ENCODE measurements at places on chromosomes 16 and 17.

DNA sequence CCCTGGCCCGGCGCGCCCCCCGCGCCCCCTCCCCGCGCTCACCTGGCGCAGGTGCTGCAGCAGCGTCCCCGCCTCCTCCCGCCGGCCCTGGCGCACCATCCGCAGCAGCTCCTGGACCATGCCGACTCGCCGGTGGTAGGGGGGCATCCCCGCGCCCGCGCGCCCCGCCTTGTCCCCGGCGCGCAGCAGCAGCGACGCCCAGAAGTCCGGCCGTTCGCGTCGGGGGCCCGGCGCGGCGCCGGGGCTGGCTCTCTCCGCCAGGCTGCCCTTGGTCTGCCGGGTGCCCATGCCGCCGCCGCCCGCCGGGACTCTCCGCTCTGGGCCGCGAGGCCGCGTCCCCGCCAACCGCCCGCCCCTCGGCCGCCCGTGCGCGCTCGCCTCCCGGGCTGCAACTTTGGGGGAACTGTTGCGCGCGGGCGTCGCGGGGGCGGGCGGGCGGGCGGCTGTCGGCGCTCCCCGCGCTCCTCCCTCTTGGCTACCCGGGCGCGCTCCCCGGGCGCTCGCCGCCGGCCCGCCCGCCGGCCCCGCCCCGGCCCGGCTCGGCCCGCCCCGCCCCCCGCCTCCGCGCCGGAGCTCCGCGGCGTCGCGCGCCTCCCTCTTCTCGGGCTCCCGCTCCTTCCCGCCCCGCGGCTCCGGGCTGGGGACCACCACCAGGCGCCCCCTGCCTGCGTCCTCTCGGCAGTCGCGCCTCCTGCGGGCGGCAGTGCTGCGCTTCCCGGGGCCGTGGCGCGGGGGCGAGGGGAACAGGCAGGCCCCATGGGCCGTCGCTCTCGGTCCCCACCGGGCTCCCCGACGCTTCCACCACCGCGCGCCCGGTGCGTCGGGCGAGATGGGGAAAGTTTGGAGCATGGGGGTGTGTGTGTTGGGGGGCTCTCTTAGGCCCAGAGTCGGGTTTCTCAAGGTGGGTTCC lies at the start of gene LRRC75A:
Gene LRRC75A, minus strand, starts transcription at position 491 of the 910 bp plus-strand sequence. Its CDS starts 203 bp downstream, at position 288.
- peak; percentile 44 for DNase-seq

DNA sequence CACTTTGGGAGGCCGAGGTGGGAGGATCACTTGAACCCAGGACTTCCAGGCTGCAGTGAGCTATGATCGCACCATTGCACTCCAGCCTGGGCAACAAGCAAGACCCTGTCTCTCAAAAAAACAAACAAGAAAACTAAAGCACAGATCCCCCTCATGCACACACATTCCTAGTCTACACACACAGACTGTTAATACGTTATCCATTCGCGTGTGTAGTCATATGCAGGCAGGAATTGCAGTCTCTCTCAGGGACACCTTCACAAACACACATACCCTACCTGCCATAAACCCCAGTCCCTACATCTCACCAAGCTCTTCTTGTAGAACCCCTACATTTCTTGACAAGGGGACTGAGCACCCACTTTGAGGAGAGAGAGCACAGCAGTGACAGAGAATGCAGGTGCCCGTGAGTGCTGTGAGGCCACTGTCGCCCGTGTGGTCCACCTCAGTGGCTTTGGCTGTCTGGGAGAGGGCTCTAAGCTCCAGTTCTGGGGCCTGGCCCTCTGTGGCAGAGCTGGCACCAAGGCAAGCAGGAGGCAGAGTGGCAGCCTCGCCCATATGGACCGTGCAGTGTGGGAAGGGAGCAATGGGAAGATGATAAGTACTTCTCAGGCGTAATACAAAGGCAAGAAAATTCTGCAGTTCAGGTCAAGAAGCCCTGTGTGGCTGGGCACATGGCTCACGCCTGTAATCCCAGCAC lies 59.0 kb upstream of the RPH3AL start:
- DNase-seq, result no peak

- DNase-seq, result peak; percentile 64
Observed at GRCh38 chr17:82551779-82552457, 32.4 kb downstream of the FOXK2 start.

- no peak for DNase-seq
Observed at GRCh38 chr16:88519240-88519639, 51.0 kb upstream of the ZC3H18 start.

DNA sequence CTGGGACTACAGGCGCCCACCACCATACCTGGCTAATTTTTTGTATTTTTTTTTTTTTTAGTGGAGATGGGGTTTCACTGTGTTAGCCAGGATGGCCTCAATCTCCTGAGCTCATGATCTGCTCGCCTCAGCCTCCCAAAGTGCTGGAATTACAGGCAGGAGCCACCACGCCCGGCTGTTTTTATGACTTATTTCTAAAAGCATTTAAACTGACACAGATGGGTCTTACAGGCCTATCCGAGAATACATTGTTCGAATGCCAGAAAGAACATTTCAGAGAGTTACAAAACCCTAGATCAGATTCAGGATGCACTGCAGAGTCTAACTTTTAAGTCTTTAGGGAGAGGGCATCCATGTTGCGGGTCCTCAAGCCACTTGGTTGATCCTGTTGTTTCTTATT lies 234.7 kb upstream of the MAF start:
- DNase-seq, result no peak

DNA sequence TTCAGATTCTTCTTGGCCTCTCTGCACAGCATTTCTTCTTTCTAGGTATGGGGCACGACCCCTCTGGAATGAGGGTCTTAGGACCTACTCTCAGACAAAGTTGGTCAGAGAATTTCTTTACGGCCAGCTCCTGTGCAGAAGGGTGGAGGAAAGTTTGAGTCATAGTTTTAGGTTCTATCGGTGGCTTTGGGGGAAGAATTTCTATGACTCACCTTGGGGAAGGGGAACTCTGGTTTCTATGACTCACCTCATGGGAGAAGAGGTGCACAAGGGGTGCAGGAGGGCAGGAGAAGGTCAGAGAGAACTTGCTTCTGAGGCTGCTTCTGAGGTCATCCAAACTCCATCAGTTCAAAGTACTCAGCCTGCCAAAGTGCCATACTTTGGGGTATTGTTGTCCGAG lies 2.5 kb upstream of the ABCC12 start:
- peak; percentile 91 for DNase-seq

DNA sequence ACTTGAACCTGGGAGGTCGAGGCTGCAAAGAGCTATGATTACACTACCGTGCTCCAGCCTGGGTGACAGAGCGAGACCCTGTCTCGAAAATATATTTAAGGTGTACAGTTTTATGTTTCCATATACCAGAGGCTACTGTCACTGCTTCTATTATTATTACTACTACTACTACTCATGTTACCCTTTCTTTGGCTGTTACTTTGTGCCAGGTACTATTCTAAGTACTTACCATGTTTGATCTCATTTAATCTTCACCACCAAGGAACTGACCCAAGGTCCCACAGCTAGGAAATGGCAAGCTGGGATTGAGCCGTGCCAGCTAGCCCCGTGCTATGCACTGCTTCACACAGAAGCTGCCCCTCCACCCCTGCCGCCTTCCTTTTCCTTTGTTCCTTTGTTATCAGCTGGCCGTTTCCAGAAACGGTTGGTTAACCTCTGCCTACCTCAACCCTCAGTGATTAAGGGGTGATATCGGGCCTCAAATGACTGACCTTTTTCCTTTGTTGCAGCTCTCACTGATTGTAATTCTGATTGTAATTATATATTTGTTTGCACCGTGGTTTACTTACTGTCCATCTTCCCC lies 78.4 kb downstream of the ABCC1 start:
- DNase-seq, result no peak

- DNase-seq, result no peak
Observed at GRCh38 chr17:7408252-7408727, 645 bp downstream of the NLGN2 start.

DNA sequence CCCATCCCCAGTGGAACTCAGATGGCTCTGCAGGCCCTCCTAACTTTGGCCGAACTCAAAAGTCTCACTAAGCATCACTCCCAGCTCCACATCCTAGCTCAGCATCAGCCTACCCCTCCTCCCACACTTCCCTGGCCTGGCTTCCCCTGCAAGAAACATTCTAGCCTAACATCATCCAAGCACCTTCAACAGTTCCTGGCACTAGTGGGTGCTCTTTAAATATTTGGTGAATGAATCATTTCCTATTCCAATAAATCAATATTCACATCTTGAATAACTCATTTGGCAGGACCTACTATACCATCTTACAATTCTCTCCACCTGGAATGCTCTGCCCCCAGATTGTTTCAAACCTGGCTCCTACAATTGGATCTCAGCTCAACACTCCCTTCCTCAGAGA lies 11.0 kb upstream of the BBS2 start:
- peak; percentile 42 for DNase-seq

DNA sequence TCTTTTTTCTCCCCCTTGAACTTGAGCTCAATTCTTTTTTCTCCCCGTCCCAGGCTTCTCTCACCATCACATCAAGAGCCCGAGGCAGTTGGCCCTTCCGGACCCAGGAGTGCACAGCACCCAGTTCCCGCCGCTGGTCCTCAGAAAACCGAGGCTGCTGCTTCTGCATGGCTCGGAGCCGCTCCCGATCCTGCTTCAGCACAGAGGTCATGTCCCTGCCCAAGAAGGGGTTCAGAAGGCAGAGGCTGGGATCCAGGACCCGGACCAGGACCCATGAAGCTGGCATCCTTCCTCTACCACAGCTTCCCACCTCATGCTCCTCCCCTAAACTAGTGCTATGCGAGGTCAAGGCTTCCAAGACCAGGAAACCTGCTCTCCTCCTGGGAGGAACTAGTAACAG lies 10.5 kb downstream of the PER1 start:
- DNase-seq, result no peak

GRCh38 chr17:161481-161880 lies 20.0 kb downstream of the DOC2B start:
- DNase-seq, result no peak

- no peak for DNase-seq
Observed at GRCh38 chr17:4467287-4467686, 31.4 kb upstream of the SPNS2 start.

DNA sequence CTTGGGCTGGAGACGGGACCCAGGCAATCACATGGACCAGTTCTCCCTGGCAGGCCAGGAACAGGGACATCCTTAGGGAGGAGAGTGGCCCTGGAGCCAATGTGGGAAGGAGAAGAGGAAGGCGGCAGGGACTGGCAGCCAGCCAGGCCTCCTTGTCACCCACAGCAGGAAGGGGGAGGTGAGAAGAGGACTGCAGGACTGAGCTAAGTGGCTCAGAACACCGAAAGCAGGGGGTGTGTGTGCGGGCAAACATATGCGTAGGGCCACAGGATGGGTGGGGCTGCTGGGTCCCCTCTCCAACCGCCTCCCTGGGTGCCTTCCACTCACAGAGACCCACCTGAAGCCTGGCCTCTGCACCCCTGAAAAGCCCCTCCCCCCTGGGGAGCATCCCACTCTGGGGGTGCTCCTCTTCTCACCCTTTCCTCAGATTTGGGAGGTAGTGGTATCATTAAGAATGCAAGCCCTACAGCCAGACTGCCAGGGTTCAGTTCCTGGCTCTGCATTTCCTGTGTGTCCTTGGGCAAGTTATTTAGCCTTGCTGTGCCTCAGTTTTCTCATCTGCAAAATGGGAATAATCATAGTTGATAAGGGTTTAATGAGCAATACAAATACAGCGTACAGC lies 8.1 kb downstream of the PNMT start:
- peak; percentile 42 for DNase-seq

GRCh38 chr16:20510323-20510722 lies 59.0 kb downstream of the ACSM2A start:
- no peak for DNase-seq

GRCh38 chr17:16215002-16215272 lies 397 bp downstream of the NCOR1 start:
- peak; percentile 30 for DNase-seq

DNA sequence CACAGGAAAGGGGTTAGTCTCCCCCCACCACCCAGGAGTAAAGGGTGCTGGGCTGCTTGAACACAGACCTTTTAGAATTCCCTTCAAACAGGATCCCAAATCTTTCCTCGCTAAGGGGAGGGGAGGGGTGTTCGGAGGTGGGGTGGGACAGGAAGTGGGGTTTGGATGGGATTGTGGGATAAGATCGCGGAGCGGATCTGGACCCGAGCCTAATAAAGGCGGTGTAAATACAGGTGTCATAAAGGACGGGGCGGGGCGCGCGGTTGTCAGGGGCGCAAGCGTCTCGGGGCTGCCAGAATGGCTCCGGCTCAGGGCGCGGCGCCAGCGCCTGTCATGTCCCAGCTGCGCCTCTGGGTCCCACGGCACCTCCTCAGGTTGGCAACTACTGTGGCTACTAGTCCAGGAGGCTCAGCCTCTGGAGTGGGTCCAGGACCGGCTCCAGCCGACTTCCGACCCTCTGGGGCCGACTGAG lies 59.8 kb upstream of the FBXO47 start:
- DNase-seq, result no peak

DNA sequence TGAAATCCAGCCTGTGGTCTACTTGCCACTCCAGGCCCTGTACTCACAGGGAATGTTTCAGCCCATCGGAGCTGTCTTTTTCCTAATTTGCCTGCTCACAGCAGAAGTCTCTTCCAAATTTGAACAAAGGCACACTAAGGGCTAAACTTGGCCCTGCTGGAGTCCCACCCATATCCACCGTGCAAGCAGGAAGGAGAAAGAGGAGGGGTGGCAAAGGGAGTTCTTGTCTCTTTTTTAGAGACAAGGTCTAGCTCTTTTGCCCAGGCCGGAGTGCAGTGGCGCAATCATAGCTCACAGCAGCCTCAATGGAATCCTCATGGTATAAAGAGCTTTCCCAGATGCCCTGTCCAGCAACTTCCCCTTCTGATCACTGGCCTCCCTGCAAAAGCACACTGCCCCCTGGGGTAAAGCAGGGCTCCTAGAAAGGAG lies 2.7 kb upstream of the PRM1 start:
- DNase-seq, result no peak

- no peak for DNase-seq
Observed at GRCh38 chr17:699345-699744, 15.3 kb downstream of the VPS53 start.

DNA sequence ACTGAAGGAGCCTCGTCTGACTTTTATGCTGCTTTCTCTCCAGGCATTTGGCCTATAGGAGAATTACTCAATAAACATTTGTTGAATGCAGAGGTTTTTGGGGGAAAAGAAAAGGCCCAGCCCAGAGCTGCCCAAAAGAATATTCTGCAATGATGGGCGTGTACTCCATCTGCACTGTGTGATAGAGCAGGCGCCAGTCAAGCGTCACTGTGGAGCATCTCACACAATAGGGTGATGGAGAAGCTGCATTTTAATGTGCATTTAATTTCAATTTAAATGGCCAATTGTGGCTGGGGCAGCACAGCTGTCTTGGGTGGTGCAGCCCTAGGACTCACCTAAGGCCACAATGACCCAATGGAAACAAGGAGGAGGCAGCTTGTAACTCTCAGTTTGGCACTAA lies 20.6 kb downstream of the GLYR1 start:
- no peak for DNase-seq

DNA sequence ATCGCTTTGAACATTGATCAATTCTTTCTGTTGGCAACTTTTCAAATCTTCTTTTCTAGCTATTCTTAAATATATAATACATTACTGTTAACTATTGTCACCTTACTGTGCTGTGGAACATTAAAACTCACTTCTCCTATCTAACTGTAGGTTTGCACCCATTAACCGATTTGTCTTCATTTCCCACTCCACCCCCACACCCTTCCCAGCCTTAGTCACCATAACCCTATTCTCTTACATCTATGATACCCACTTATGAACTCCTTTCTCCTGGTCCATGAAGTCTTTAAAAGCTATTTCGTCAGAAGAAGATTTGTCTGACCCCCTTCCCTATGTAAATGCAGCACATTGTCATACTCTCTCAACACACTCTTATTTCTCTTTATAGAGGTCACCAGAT lies 993.4 kb upstream of the EEF2KMT start:
- no peak for DNase-seq

- DNase-seq, result no peak
Observed at GRCh38 chr17:75241502-75241901, 19.9 kb downstream of the GGA3 start.
